ENCODE measurements at places on chromosomes 13 and 19. TPM values are rescaled to one million over a fixed set of nuclear protein-coding genes. Genes with fewer than 3 reads are reported as not detected.

The CXCL17 gene
- 0.70 TPM for polyA plus RNA-seq

The SGTA gene
- polyA plus RNA-seq, result 62.6 TPM

The FFAR3 gene
- not detected for polyA plus RNA-seq

The ZAR1L gene
- polyA plus RNA-seq, result not detected

The IGFL1 gene
- not detected for polyA plus RNA-seq

Measured in small intestine (tissue), 16 donors.